ENCODE measurements at places on chromosomes 7 and 10.

GRCh38 chr10:816091-816477 lies 115.4 kb downstream of the LARP4B start:
- DNase-seq: no peak

- DNase-seq: no peak
These were observed 101.2 kb upstream of the PALS2 start for GRCh38 chr7:24472093-24472492.

GRCh38 chr7:143494622-143495021 lies 16.9 kb downstream of the TAS2R41 start:
- DNase-seq: no peak

DNA sequence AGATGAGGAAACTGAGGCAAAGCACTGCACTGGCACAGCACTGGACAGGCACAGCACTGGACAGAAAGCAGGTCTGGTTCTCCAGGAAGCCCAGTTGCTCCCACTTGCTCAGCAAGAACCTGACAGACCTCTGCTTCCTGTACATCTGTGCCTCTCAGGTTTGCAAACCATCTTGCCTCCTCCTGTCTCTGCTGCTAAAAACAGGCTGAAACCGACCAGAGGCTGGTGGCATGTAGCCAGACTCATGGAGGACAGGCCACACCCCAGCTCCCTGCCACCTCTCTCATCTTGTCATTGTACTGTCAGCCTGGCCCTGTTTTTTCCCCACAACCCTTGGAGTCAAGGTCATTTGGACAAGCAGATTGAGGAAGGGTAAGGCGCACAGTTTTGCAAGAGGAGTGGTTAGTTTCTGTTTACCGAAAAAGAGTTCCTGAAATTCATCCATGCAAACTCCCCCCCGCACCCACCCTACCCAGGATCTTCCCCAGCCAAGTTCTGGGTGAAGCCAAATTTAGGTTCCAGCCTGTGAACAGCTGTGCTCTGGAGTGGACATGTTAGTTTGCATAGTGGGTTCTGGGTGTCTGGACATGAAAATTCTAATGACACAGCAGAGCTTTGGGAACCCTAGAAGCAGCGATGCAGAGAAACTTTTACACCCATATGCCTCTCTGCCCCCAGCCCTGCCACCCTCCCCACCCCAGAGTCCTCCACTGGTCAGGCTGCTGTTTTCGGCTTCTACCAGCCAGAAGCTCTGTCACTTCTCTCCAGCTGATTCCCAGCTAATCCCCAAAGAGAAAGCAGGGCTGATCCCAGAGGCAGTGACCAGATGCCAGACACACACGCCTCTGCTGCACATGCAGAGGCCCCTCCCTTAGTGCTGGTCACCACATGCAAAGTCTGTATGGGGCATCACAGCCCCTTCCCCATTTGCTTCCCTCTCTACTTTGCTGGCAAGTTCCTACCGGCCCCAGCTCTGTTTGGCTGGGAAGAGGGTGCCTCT lies 8.5 kb upstream of the C10orf105 start:
- no peak for DNase-seq

- DNase-seq: no peak
These were observed 80.3 kb upstream of the UCN3 start for GRCh38 chr10:5284311-5285057.

DNA sequence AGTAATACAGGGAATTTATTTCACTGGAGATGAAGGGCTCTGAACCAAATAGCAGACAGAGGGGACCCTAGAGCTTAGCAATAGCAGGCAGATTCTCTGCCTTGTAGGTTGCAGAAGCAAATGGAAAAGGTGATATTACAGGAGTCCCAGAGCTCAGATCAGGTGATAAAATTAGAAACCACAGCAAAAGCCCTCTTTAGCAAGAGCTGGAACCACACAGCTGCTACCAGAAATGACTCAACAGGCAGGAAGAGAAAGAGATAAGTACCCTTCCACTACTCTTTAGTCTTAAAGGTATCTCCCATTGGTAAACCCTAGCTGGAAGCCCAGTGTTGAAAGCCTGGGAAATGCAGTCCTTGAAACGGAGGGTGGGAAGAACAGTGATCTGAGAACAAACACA lies 535.6 kb upstream of the GHITM start:
- no peak for DNase-seq

All from stimulated activated CD8-positive, alpha-beta memory T cell treated with anti-CD3 and anti-CD28 coated beads, Interleukin-15, amount 100 ng/mL, for 4 hours (primary cell).